ENCODE measurements at places on chromosomes 5 and 9.

DNA sequence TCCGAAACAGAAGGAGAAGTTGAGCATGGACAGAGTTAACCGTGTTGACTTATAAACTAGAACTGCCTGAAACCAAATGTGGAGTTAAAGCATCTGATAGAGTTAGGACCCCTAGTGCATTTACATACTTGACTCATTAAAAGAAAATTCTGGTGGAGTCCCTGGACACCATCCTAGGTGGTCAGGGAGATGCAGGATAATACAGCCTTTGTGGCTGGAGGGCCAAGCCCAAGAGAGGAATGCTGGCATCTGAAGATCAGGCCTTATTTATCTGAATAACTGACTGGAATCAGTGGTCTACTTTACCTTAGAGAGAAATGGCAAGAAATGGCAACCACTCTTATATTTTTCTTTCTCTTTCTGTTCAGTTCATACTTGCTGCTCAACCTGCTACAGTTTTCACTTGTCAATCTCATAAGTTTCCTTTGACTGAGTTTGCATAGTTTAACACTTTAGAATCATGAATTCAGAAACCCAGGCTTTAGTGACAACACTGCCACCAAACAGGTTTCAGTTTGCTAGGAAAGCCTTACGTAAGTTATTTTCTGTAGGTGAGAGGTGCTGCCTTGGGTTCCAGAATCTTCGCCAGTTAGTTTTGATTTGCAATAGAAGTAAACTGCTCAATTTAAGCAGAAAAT, 10.2 kb downstream of the CMYA5 start:
- no peak for DNase-seq

DNA sequence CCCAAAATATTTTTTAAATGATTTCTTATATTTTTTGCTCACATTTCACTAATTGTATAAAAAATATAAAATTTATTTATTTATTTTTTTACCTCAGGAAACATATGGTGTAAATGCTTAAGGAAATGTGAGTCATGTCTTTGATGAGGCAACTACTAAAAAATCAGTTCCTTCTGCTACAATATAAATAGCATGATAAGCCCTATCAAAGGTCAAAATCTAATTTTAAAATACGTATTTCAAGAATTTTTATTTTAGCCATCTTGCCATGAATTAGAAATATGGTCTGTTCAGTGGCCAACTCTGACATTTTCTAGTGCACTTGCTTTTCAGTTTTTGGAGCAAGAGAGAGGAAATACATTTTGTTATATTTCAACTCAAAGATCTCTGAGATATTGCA, 50.5 kb downstream of the PDE4D start:
- no peak for DNase-seq

DNA sequence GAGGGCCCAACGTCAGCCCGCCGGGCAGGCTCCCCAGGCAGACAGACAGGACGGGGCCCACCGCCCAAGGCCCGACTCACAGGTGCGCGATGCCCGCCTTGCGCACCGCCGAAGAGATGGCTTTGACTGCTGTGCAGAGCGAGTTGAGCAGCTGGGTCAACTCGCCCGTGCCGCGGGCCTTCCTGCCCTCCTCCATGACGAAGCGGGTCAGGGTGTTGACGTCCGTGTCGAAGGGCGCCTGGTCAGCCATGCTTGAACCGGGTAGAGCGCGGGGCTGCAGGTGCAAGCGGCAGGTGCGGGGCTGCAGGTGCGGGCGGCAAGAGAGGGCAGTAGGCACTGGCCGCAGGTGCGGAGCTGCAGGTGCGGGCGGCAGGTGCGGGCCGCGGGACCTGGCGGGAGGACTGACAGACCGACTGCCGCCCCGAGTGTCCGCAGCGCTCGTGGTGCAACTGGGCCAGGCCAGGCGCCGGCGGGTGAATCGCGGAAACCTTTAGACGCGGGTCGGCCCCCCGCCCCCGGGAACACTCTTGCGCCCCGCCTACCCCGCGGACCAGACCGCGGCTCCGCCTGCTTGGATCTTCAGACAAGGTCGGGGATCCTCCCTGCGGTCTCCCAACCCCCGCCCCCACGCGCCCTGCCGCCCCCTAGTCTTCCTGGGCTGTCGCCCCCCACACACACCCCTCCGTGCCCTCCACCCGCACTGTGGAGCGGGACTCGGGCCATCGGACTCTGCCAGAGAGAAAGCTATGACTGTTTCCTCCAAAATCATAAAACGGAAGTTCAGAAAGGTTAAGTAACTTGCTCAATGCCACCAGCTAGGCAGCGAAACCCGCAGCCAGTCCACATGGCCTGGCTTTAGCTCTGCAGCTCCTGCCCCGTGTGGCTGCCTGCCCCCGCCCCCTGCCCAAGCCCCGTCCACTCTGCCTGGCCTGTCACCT, at the start of gene FBP1:
Gene FBP1, minus strand, starts transcription at position 458 of the 938 bp plus-strand sequence. Its CDS starts 208 bp downstream, at position 250.
- peak; percentile 32 for DNase-seq

DNA sequence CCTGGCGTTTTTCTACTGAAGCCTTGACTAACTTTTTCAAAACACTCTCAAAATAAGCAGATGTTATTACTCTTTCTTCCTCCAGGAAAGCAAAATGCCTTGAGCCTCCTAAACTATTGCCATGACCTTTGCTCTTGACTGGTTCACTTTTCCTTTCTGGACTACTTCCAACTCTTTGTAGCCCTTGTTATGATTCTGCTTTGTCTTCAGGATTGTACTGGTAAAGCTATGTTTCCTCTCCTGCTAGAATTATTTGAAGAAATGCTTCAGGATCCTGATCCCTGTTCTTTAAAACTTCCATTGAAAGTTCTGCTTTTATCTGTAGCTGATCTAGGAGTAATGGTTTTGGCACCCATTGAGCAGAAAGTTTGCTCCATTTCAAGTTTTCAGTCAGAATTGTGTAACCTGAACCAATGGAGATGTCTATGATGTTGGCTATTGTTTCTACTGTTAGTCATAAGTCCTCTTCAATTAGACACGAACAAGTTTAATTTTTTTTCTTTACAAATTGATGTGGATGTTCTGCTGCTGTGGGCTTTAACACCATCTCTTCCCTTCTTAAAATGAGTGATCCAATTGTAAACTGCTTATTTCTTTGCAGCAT, 1356.4 kb downstream of the EFNA5 start:
- DNase-seq, result no peak

GRCh38 chr9:32524892-32525708, 896 bp downstream of the RIGI start:
- no peak for DNase-seq

Measured in stimulated activated CD8-positive, alpha-beta memory T cell treated with anti-CD3 and anti-CD28 coated beads, Interleukin-12 subunit alpha, Interleukin-12 subunit beta, amount 100 ng/mL, for 4 hours (primary cell).